ENCODE measurements at places on chromosomes 11 and 22.

- no peak overlapping the region for H3K4me3 ChIP-seq
- H3K27me3 ChIP-seq = no peaks in the 10 kb centered on the region
- H3K36me3 ChIP-seq = peaks cover 59% of the 10 kb centered on the region
- no peak for DNase-seq
- H3K4me1 ChIP-seq = peaks cover 21% of the 10 kb centered on the region
Observed at GRCh38 chr11:11964774-11965150, 43.7 kb downstream of the DKK3 start.

DNA sequence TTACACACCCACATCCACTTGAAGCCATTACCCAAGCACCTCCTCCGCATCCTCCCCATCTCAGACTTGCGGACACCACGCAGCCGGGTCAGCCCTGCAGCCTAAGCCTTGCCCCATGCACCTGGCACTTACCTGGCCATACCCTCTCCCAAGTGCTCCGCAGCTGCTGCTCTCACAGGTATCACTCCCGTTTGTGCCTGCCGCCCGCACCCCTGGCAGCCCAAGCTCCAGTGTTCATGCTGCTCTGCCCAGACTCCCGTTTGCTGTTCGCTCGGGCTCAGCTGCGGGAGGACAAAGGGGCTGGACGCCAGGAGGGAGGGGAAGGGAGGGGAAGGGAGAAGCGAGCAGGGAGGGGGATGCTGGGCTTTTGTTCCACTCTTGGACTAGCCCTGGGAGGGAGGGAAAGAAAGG lies at the start of gene KLHL35:
KLHL35 (minus strand) TSS at position 293 of the 411 bp plus-strand sequence. CDS start 2,574 bp downstream, outside the sequence.
- H3K27me3 ChIP-seq = no peaks in the 10 kb centered on the region
- DNase-seq = no peak
- H3K4me1 ChIP-seq = peaks cover 11% of the 10 kb centered on the region

DNA sequence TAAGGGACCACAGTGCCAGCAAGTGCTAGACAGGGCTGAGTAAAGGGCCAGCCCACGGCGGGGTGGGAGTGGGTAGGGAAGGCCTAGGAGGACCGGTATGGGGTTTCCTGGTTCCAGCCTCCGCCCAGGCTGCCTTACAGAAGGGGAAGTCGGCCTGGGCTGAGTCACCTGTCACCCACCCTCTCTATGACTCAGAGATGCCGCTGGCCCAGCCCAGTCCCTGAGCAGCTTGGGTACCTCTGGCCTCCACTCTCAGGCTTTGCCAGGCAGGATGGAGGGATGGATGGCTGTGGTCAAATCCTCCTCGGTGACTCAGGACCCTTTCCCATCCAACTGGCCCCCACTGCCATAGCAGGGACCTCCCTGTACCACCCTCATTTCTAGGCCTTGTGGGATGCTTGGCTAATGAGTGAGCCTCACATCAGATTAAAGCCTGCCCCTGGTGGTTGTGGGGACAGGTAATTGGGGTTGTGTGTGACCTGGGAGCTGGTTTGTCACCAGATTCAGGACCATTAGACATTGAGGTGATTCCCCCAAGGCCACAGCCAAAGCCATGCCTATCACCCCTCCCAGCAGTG lies 13.9 kb downstream of the SLC35E4 start:
- no peak overlapping the region for H3K4me3 ChIP-seq
- no peaks in the 10 kb centered on the region for H3K27me3 ChIP-seq
- no peaks in the 10 kb centered on the region for H3K4me1 ChIP-seq
- peak; percentile 52 for DNase-seq

- no peak overlapping the region for H3K27ac ChIP-seq
- DNase-seq = no peak
- H3K27me3 ChIP-seq = peaks cover 4% of the 10 kb centered on the region
- no peak overlapping the region for H3K4me3 ChIP-seq
Observed at GRCh38 chr11:116062490-116063171, 558.4 kb upstream of the CADM1 start.

GRCh38 chr11:117606790-117607189 lies 190.2 kb downstream of the DSCAML1 start:
- no peaks in the 10 kb centered on the region for H3K4me1 ChIP-seq
- H3K4me3 ChIP-seq = no peak overlapping the region
- H3K36me3 ChIP-seq = no peaks in the 10 kb centered on the region
- H3K27me3 ChIP-seq = no peaks in the 10 kb centered on the region
- no peak for DNase-seq
- no peak overlapping the region for H3K27ac ChIP-seq

- DNase-seq = no peak
- H3K4me3 ChIP-seq = no peak overlapping the region
- peaks cover 22% of the 10 kb centered on the region for H3K27me3 ChIP-seq
- no peak overlapping the region for H3K27ac ChIP-seq
Observed at GRCh38 chr22:47372111-47372581, 609.7 kb downstream of the TBC1D22A start.

DNA sequence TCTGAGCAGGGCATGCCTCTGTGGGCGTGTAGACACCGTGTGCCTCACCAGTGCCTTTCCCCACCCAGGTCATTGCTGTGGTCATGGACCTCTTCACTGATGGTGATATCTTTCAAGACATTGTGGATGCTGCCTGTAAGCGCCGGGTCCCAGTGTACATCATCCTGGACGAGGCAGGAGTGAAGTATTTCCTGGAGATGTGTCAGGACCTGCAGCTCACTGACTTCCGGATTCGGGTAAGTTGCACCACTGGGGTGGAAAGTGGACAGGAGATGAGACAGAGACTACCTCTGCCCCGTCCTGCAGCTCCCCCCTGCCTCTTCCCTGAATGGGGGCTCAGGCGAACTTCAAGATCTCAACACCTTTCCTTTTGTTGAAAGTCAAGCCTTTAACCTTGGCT lies 24.3 kb downstream of the FAM83F start:
- H3K27me3 ChIP-seq = peaks cover 67% of the 10 kb centered on the region
- no peak overlapping the region for H3K4me3 ChIP-seq
- DNase-seq = no peak
- no peak overlapping the region for H3K27ac ChIP-seq
- H3K36me3 ChIP-seq = no peaks in the 10 kb centered on the region

DNA sequence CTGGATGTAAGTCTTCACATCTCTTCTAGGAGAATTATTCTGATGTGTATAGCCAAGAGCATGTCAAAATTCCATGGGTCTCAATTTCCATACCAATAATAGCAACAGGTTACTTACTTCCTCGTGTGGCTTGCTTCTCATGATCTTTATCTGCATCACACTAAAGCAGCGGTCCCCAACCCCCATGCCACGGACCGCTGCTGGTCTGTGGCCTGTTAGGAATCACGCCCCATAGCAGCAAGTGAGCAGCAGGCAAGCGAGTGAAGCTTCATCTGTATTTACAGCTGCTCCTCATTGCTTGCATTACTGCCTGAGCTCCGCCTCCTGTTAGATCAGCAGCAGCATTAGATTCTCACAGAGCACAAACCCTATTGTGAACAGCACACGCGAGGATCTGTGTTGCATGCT lies 28.9 kb upstream of the SLC25A1 start:
- H3K4me1 ChIP-seq = no peaks in the 10 kb centered on the region
- H3K27ac ChIP-seq = no peak overlapping the region
- H3K36me3 ChIP-seq = peaks cover 25% of the 10 kb centered on the region
- no peak overlapping the region for H3K4me3 ChIP-seq
- DNase-seq = no peak
- no peaks in the 10 kb centered on the region for H3K27me3 ChIP-seq

DNA sequence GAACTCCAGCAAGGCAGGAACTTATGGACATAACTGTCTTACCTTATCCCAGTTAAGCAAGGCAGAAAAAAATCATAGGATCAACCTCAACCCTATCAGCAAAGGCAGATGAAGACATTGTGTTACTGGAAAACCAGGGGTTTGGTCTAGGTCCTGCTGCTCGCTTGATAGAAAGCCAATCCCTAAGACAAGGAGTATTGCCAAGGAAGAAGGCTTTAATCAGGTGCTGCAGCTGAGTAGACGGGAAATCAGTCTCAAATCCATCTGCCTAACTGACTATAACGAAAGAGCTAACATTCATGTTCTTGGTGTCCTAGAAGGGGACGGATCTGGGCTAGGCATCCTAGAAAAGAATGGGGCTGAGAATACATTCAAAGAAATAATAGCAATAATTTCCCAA lies 1158.7 kb upstream of the CNTN5 start:
- DNase-seq = no peak
- H3K4me1 ChIP-seq = no peaks in the 10 kb centered on the region
- H3K27ac ChIP-seq = no peak overlapping the region
- H3K27me3 ChIP-seq = no peaks in the 10 kb centered on the region
- no peaks in the 10 kb centered on the region for H3K36me3 ChIP-seq
- no peak overlapping the region for H3K4me3 ChIP-seq

GRCh38 chr11:57597916-57598830 lies 688 bp downstream of the SERPING1 start:
- peak overlapping the region; percentile 97 for H3K27ac ChIP-seq
- no peaks in the 10 kb centered on the region for H3K27me3 ChIP-seq
- peaks cover 28% of the 10 kb centered on the region for H3K4me1 ChIP-seq
- peak; percentile 82 for DNase-seq
- H3K36me3 ChIP-seq = peaks cover 23% of the 10 kb centered on the region

GRCh38 chr11:116180806-116181600 lies 591.8 kb downstream of the BUD13 start:
- H3K4me1 ChIP-seq = no peaks in the 10 kb centered on the region
- no peaks in the 10 kb centered on the region for H3K27me3 ChIP-seq
- H3K4me3 ChIP-seq = no peak overlapping the region
- no peaks in the 10 kb centered on the region for H3K36me3 ChIP-seq
- no peak overlapping the region for H3K27ac ChIP-seq

GRCh38 chr11:9568161-9568853 lies 5.2 kb upstream of the WEE1 start:
- no peak overlapping the region for H3K4me3 ChIP-seq
- H3K27me3 ChIP-seq = no peaks in the 10 kb centered on the region

DNA sequence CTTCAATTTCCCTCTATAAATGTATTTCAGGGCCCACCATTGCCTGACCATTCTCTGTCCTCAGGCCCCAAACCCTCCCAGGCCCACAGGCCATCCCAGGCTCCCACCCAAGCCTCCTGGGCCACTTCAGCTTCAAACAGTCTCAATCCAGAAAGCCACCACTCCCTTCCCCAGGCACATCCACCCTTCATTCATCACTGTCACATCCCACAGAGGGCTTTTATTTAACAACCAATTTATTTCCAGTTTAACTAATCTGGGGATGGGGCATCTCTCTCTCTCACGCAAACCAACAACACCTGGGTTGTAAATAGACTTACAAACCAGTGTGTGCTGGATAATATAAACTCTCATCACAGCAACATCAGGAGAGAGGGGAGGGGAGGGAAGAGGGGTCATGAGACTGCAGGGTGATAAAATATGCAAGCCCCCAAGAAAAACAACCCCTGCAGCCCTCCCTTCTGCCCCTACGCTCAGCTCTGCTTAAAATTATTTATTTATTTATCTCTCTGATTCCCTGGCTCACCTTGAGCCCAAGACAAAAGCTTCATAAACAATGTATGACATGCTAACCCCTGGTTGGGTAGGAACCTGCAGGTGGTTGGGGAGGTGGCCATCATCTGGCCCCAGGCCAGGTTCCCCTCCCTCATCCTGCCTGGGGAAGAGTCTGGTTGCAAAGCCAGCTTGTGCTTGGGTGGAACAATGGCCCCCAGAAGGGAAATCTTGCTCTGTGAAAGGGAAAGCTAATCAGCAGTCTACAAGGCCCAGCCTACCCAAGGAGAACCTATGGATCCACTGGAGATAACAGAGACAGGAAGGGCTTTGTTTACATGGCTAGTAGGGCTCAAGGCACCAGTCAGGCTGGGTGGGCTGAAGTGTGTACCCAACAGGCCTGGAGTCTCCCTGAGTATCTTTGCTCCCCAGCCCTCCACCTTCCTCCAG lies 359.2 kb downstream of the BUD13 start:
- no peak overlapping the region for H3K4me3 ChIP-seq
- H3K27me3 ChIP-seq = no peaks in the 10 kb centered on the region
- no peaks in the 10 kb centered on the region for H3K36me3 ChIP-seq
- no peaks in the 10 kb centered on the region for H3K4me1 ChIP-seq
- H3K27ac ChIP-seq = no peak overlapping the region

DNA sequence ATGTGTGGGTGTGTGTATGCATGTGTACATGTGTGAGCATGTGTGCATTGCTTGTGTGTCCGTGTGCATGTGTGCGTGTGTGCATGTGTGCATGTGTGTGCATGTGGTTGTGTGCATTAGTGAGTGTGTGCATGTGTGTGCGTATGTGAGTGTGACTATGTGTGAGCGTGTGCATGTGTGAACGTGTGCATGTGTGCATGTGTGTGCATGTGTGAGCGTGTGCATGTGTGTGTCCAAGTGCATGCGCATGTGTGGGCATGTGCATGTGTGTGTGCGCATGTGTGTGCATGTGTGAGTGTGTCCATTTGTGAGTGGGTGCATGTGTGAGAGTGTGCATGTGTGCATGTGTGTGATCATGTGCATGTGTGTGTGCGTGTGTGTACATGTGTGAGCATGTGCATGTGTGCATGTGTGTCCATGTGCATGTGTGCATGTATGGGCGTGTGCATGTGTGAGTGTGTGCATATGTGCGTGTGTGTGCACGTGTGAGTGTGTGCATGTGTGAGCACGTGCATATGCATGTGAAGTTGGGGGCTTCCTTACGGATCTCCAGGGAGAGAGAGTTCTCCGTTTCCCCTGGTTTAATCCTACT lies 95.8 kb downstream of the ST3GAL4 start:
- peaks cover 30% of the 10 kb centered on the region for H3K27me3 ChIP-seq
- no peak for DNase-seq
- H3K36me3 ChIP-seq = no peaks in the 10 kb centered on the region
- H3K4me3 ChIP-seq = no peak overlapping the region

DNA sequence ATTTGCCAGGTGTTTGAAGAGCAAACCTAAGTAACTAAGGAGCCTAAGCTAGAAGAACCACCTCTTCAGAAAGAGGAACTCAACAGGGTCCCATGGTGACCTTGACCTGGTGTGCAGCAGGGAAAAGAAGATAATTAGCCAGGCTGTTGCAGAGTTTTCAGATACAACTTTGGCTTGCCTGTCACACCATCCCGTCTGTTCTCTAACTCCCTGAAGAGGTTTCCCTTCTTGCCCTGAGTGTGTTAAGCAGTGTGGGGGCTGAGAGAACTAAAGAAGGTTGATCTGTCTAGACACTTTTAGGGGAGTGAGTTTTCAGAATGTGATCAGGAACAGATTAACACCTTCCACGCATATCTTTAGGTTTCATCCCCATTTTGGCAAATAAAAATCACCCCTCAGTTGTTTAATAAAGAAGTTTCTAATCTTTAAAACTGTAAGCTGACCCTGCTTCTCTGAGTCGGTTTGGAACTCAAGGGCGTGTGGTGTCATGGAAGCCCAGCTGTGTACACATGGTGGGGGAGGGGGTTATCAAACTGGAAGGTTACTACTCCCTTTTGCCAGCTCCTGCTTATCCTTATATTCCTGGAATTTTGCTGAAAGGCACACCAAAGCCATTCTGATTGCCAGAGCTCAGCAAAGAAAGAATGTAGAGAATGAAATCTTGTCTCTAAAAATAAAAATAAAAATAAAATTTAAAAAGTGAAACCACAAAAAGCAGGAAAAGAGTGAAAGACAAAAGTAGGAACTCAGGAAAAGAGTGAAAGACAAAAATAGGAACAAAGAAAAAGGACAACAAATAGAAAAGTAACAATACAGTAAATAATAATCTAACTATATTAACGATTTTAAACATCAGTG lies 70.2 kb downstream of the DBX1 start:
- no peaks in the 10 kb centered on the region for H3K4me1 ChIP-seq
- peaks cover 82% of the 10 kb centered on the region for H3K36me3 ChIP-seq
- DNase-seq = no peak

- no peaks in the 10 kb centered on the region for H3K36me3 ChIP-seq
- no peak overlapping the region for H3K27ac ChIP-seq
- no peaks in the 10 kb centered on the region for H3K27me3 ChIP-seq
- no peaks in the 10 kb centered on the region for H3K4me1 ChIP-seq
- DNase-seq = peak; percentile 12
Observed at GRCh38 chr11:2582351-2582945, 117.3 kb downstream of the KCNQ1OT1 start.

- no peak overlapping the region for H3K27ac ChIP-seq
- no peak overlapping the region for H3K4me3 ChIP-seq
- DNase-seq = no peak
- no peaks in the 10 kb centered on the region for H3K4me1 ChIP-seq
- H3K27me3 ChIP-seq = no peaks in the 10 kb centered on the region
Observed at GRCh38 chr11:93403930-93404329, 73.4 kb downstream of the DEUP1 start.
